ENCODE measurements at places on chromosomes 5 and 9.

- no peak for DNase-seq
Observed at GRCh38 chr9:89634995-89635742, 30.4 kb downstream of the GADD45G start.

GRCh38 chr5:8954801-8955200 lies 591.1 kb downstream of the SEMA5A start:
- no peak for DNase-seq

GRCh38 chr5:32299059-32299677 lies 13.6 kb downstream of the MTMR12 start:
- DNase-seq: no peak

- DNase-seq: no peak
Observed at GRCh38 chr5:14492331-14492964, 89.1 kb upstream of the OTULINL start.

GRCh38 chr5:173234129-173234790 lies 746 bp downstream of the NKX2-5 start:
- DNase-seq: no peak

DNA sequence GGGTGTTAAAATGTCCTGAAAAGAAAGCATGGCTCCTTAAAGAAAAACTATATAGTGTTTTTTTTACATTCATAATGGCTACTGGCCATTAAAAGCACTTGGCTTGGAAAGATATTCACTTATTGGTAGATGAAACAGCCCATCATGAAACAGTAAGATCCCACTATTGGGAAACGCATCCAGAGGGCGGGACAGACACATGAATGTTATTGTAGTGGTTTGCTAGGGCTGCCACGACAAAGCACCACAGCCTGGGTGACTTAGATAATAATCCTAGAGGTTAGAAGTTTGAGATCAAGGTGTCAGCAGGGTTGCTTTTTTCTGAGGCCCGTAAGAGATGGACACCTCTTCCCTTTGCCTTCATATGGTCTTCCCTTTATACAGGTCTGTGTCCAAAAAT lies 139.4 kb upstream of the ANKH start:
- DNase-seq: no peak

- DNase-seq: no peak
Observed at GRCh38 chr9:19640014-19640413, 148.8 kb downstream of the SLC24A2 start.

DNA sequence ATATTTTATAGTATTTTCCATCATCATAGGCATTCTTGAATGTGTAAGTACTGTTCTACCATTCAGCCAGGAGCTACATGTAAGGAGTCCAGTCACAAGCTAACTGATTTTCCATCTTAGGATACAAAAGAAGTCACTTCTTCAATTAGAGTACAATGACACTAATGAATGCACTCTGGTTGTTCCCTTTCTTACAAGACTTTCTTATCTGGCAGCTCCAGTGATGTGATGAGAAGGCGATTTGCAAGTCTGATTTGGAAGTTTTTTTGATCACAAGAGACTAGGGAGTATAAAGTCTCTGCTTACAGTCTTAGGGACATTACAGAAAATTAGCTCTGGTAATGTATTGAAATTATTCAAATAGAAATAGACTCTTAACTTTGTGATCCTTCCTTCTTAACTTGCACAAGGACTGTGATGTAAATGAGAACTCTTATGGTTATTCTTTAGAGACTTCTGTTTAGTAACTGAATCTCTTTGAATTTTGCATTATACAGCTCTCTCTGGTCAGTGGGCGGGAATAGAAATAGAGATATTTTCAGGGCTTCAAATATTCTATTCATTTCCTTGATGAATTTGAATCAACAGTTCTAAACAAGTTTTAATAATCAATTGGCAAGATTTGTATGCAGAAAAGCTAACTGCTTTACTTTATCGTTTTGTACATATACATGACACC lies 130.4 kb upstream of the CDH6 start:
- no peak for DNase-seq

GRCh38 chr5:156584871-156585270 lies 257.9 kb downstream of the SGCD start:
- DNase-seq: no peak

- no peak for DNase-seq
Observed at GRCh38 chr5:14449052-14449661, 132.4 kb upstream of the OTULINL start.

DNA sequence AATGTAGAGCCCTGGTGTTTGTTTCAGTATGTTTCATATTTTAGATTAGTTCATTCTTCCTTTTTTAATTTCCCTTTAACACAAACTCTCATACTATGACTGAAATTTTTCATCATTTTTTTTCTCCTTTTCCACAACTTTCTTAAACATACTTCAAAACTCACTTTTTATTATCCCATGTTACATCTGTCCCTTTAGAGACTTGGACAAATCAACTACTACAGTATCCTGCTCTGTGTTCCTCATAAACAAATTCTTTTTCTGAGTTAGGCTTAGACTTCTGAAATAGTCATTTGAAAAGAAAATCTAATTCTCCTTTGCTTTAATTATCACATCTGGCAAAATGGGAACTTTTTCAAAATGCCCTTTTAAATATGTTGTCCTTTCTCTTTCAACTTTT lies 15.3 kb downstream of the MATR3 start:
- no peak for DNase-seq

- no peak for DNase-seq
Observed at GRCh38 chr5:180139731-180140055, 68.1 kb upstream of the RNF130 start.

GRCh38 chr5:144971108-144971850 lies 800.6 kb downstream of the KCTD16 start:
- DNase-seq: no peak

DNA sequence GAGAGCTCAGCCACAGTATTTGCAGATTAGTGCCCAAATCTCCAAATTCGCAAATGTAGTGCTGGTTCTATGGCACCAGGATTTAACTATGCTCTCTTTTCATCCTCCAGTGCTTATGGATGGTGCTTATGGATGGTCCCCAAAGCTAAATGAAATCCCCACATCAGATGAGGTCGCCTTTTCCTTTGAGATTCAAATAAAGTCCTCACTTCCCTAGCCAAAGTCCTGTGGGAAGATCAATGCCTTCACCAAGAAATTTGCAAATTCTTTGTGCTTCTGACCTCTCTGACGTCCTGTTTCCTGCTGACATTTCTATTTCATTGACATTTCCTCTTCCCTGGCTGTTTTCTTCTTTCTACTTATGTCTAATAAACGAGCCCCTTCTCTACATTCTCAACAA lies 1077.0 kb upstream of the C9orf72 start:
- no peak for DNase-seq

DNA sequence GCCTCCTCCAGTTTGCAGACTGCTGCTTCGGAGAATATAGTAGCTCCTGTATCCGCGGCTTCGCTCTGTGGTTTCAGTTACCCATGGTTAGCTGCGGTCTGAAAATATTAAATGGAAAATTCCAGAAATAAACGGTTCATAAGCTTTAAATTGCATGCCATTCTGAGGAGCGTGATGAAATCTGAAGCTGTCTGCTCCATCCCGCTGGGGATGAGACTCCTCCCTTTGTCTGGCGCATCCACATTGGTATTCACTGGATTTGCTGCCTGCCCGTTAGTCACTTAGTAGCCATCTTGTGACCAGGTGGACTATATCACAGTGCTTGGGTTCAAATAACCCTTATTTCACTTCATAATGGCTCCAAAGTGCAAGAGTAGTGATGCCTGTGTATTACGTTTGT lies 36.3 kb downstream of the MSX2 start:
- DNase-seq: no peak

DNA sequence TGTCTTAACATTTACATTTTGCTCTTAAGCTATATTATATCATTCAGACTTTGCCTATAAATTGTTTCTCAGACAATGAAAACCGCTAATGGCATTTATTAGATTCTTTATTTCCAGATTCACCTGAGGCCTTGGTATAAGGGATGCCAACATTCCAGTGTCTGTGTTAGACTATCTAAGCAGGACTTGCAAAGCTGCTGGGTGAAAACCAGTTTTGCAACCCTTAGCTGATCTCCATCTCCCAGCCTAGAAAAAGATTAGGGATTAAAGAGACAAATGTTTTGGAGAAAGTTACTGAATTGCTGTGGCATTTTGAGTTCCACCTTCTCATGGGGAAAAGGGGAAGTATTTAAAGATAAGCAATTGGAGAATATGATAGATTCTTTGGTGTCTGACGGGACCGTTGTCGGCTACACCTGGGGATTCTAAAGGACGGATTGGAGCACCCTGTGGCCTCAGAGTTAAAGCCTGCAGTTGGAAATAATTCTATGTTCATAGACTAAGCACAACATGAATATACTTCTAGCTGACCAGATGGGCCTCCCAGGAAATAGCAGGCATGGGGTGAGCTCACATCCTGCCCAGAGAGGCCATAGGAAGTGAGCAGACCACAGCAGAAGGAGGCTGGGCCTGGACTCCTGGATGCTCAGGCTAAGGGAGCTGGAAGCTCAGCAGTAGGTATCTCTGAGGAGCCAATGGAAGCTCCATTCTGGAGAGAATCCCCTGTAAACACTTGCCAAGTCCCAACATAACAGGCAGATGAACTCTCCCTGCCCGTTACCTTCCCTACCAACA lies 21.8 kb downstream of the ENTREP1 start:
- DNase-seq: no peak

GRCh38 chr5:91957666-91958065 lies 574.5 kb upstream of the ARRDC3 start:
- no peak for DNase-seq

- no peak for DNase-seq
Observed at GRCh38 chr5:38660194-38660668, 103.8 kb upstream of the LIFR start.

DNA sequence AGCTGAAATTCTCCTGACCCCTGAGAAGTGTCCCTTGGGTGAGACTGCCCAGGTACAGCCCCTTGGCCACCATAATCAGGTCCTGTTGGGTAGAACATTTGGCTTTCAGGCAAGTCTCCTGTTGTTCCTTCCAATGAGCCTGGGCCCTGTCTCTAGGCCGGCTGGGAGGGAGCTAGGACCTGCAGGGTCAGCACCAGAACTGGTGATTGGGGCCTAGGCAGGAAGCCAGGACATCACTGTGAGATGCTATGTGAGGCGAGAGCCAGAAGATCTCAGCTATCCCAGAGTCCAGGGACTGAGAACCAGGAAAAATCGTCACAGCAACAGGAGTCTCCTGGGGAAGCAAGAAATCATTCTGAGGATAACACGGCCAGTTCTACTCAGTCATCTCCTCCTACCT lies 51.5 kb downstream of the PCDH1 start:
- DNase-seq: no peak

DNA sequence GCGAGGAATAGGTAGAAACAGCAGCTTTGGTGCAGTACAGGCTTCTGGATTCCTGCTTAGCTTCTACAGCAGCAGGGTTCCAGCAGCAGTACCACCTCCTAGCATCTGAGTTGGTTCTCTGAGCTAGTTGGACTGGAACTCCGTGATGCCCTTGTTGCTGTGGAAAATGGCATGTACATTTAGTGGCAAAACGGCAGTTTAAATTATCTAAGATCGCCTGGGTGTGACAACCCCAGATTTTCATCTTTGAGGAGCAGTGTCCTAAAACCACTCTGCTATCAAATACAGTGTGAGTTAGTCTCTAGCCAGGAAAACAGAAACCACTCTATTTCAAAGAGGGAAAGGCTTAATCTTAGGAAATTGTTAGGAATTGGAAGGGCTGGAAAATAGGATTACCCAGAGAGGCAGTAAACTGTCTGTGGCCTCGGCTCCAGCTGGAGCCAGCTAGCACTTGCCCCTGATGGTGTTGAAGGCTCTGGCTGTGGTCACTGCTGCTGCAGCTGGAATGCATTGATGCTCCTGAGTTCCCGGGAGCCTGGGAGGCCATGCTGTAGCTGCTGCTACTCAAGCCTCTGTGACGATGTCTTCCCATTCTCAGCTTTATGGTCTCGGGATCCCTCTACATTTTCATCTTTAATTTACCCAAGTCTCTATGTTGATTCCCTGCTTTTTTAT lies 29.4 kb downstream of the RAD23B start:
- no peak for DNase-seq
